Amniotic epithelial cell (primary cell): ENCODE measurements at places on chromosomes 3 and 15.

DNA sequence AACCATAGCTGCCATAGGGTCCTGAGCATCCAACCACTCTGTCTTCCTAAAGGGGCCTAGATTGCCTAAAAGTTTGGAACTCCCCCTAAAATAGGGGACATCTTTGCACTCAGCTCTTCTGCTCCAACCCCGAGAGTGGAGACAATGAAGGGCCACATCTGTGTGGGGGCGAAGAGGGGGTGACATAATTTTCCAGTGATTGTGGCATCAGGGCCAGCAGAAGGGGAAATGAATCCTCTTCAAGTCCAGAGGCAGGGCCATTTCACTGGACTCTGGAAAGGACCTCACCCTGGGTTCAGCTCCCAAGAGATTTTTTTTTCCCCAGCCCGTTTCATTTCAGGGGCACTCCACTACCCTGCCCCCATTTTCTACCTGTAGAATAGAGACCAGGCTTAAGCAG, 4.6 kb upstream of the ANKRD63 start:
- no peak for DNase-seq

DNA sequence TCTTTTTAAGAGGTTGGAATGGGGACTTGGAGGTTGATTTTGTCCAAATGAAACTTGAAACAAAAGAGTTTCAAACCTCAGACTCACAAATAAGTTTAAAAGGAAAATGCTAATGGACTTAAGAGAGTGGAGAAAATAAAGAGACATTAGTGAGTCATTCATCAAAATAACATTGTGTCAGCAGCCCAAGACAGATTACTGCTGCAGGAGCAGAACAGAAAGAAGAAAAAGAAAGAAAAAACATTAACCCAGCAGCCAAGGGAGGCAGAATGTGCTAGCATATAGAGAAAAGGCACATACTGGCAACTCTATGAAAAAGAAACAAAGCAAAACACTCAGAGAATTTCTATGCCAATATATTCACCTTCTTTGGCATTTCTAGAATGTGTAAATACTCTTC, 42.6 kb downstream of the ADAMTS9 start:
- DNase-seq = peak; percentile 55

- DNase-seq = no peak
Observed at GRCh38 chr15:52751522-52751921, 38.6 kb downstream of the ONECUT1 start.

GRCh38 chr3:182913889-182914288, 66.4 kb downstream of the DCUN1D1 start:
- no peak for DNase-seq

- DNase-seq = no peak
Observed at GRCh38 chr3:182261041-182261440, 532.3 kb upstream of the ATP11B start.

- DNase-seq = no peak
Observed at GRCh38 chr15:94015324-94015723, 216.0 kb upstream of the MCTP2 start.

DNA sequence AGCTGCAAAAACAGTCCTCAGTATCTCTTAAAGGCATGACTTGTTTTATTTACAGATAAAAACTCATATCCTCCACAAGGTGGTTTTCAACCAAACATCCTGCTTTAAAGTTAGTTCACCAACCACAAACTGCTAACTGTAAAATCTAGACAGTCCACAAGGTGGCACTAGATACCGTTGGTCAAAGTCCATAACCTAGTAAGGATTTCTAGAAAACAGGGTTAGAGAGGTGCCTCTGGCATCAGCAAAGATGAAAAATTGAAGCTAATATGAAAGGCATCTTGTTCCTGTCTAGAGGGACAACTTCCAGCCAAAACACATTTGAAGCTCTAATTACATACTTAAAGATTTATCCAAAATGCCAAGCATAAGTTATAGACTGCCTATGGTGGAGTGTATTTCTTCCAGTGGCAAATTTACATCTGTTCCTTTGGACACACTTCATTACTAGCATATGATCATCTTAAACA, 56.0 kb downstream of the ZMAT3 start:
- DNase-seq = peak; percentile 87

DNA sequence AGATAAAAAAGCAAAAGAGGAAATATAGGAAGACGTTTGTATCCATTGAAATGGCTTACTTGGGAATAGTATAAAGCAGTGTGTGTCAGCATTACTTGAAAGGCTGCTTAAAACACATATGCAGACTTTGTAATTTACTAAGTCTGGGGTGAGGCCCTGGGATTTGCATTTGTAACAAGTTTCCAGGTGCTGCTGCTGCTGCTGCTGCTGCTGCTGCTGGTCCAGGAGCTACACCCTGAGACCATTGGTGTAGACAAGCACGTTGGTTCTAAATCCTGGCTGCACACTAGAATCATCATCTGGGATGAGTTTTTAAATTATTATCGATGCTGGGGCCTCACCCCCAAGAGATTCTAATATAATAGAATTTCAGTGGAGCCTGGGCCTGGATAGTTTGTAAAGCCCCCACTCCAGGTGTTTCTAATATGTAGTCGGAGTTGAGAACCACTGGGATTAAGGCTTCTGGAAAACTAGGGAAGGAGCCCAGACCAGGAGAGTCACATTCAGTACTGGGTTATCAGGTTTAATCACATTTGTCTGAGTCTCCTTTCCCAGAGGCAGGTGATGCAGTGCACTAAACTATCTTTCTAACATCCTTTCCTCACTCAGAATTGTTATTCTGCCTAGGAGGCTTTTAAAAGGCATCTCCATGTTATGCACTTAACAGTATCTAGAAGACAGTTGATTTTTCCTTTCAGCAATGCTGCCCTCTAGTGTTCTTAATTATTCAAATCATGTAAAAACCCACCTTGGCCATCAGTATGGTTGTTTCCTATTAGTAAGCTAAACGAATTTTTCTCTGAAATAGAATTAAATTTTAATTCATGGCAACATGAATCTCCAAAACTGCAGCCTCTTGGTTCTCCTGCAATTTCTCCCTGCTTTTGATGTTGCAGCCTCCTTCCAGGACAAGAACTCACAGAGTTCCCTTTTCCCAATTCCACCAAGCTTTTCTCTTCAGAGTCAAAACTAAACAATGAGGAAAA, 45.4 kb downstream of the SSR3 start:
- peak; percentile 55 for DNase-seq

- no peak for DNase-seq
Observed at GRCh38 chr3:124496061-124496460, 234.2 kb upstream of the UMPS start.

GRCh38 chr3:171824116-171824515, 13.8 kb upstream of the PLD1 start:
- no peak for DNase-seq

DNA sequence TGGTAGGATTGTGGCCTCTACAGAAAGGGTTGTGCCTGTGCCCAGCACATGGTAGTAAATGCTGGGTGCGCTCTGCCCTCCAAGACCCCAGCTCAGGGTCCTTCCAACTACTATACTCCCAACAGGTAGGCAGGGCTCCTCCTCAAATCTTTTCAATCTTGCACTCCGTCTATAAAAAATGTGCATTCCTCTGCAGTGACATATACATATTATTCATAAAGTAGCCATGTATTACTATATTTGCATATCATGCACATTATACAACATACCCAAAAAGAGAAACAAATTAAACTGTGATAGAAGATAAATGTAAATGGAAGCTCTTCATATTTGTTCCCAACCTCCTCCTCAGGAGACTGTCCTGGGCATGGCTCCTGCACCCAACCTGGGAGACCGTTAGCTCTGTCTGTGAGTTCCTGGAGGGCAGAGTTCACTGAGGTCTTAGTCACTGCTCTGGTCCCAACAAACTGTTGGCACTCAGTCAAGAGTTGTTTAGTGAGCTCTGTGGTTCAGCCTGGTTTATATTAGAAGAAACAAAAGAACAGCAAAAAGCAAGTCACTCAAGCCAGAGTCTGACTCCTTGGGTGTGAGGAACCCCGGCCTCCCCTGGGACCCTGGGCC, 47.7 kb upstream of the GRIP2 start:
- peak; percentile 72 for DNase-seq

DNA sequence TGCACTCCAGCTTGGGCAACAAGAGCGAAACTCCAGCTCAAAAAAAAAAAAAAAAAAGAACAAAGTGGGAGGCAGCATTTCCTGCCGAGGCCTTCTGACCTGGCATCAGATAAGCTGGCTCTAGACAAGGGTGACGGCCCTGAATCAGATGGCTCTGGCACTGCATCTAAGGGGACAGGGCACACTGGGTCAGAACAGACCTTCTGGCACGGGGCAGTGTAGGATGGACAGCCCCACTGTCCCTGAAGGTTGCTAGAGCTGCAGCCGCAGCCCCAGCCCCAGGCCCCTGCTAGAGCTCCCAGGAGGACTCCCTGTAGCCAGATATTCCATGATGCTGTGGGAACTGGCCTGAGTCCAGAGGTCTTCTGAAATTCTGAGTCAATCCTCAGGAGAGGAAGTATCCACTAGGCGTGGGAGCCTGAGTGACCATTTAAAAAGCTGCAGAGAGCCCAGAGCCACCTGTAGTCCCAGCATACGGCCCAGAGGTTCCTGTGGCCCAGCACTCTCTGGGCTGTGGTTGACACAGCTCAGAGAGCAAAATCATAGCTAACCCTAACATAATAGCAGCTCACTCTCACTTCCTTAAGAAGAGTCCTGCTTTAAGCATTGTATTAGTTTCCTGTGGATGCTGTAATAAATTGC, 69.2 kb upstream of the MFGE8 start:
- peak; percentile 85 for DNase-seq

GRCh38 chr15:59152694-59153450, 47.9 kb downstream of the CCNB2 start:
- DNase-seq = no peak
